ENCODE measurements at places on chromosomes 4 and X. TPM values are rescaled to one million over a fixed set of nuclear protein-coding genes. Genes with fewer than 3 reads are reported as not detected.

DNA sequence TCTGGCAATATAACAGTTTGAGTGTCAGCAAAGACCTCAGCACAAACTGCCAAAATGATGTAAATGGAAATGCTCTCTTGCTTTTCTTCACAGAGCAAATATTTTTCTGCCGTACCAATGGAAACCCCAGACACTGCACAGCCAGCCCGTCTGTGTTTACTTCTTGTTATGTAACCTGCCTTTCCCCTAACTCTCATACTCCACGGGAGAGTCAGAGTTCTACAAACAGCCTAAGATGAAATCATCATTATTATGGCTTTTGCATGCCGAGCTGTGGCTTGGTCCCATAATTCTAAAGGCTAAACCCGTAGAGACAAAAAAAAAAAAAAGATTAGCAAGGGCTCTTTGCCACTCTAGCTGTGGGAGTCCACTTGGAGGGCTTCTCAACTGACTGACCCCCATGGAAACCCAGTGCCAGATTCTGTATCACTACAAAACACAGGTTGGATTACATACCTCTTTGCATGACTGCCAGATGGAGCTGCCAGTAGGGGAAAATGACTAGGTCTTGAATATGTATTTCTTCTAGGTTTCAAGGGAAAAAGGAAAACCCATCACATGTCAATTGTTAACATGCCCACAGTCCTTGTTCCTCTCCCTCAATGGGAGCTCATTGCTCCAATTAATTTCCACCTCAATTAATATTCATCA, 197.2 kb upstream of the CNKSR2 start:
- no peak overlapping the region for H3K27ac ChIP-seq
- DNase-seq = no peak
- H3K4me1 ChIP-seq = no peaks in the 10 kb centered on the region

DNA sequence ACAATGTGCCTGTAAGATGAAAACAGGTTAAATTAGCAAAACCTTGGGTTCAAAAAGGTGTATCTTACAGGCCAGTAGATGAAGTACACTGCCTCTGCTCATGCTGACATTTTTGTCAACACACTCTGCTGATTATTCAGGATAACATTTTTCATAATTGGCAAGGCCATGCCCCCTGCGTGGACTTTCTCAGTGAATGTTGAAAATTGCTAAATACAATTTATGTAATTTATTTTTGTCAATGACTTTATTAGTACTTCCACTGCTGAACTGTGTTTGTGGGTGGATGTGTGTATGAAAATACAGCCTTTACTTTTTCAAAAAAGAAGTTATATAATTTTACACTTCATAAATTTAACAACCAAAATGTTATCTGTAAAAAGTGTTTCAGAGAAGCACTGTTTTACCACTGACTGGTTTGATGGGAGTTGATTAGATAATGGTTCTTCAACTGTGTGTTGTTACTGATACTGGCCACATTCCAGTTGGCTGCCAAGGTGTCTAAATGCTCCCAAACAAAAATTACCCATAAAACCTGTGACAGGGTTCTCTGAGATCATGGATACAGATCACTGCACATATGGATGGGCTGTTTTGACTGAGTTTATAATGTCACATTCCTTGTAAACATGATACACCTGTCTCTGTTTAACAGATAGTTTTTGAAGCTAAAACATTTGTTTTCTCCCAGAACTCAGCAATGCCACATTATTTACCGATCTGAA, 151.9 kb upstream of the SLC7A11 start:
- no peaks in the 10 kb centered on the region for H3K27me3 ChIP-seq
- H3K36me3 ChIP-seq = no peaks in the 10 kb centered on the region
- no peak for DNase-seq
- H3K4me3 ChIP-seq = no peak overlapping the region

- H3K4me3 ChIP-seq = no peak overlapping the region
- H3K4me1 ChIP-seq = no peaks in the 10 kb centered on the region
- no peaks in the 10 kb centered on the region for H3K36me3 ChIP-seq
- no peak for DNase-seq
These were observed 234.1 kb downstream of the GRXCR1 start for GRCh38 chr4:43126595-43126994.

DNA sequence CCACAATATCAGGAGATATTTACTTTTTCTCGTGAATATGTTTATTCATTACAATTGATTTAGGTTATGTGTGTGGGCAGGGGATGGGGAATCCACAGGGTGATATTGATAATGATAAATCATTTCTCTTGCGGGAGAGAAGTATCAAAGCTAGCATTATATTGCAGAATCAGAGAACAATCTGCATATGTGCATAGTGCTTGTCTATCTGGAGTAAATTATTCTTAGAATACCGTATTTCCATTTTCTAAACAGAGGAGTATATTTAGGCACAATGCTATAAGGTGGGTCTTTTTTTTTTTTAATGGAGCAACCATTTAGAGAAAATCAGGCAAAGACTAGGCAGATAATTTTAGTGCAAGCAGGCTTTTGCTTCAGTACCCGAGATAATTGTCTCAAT, 166.0 kb upstream of the ARX start:
- no peaks in the 10 kb centered on the region for H3K27me3 ChIP-seq
- no peak overlapping the region for H3K27ac ChIP-seq
- no peak for DNase-seq
- H3K4me3 ChIP-seq = no peak overlapping the region

The ARHGAP4 gene
- total RNA-seq = 69.8 TPM

The AFP gene
- not detected for total RNA-seq

Measured in upper lobe of right lung (tissue), 1 donor.